ENCODE measurements at places on chromosomes 11 and 22.

- DNase-seq, result no peak
Observed at GRCh38 chr11:134882671-134883297, 470.7 kb upstream of the B3GAT1 start.

DNA sequence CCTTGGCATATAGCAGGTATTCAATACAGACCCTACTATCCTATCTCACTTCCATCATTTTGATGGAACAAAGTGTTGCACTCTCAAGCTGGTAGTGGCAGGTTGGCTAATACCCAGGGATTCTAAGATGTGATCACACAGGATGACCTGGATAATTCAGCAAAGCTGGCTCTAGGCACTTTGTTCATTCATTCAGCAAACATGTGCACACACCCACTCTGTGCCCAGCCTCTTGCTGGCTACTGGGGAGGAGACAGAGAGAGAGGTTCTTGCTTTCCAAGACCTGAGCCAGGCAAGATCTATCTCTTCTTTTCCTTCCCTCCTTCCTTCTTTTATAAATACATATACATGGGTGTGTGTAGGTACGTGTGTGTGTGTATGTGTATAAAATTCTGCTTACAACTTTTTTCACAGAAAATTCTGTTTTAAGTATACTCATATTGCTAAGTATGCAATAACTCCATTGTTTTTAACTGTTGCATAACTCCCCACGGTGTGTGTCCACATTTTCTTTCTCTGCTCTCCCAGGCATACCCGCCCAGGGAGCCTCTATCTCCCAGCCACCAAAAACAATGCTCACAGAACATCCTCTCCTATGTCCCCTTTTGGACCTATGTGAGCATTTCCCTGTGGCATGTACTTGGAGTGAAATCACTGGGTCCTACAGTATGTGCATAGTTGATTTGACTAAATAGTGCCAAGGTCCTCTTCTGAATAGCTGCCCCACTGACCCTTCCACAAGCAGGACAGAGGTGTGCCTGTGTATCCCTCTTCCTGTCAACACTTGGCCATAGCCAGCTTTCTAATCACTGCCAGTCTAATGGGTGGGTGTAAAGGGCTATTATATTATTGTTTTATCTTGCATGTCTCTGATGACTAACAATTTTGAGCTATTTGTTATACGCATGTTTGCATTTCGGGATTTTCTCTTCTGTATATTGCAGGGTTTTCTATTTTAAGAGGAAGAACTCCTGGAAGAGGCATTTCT, 27.5 kb downstream of the CLPB start:
- no peak for DNase-seq

DNA sequence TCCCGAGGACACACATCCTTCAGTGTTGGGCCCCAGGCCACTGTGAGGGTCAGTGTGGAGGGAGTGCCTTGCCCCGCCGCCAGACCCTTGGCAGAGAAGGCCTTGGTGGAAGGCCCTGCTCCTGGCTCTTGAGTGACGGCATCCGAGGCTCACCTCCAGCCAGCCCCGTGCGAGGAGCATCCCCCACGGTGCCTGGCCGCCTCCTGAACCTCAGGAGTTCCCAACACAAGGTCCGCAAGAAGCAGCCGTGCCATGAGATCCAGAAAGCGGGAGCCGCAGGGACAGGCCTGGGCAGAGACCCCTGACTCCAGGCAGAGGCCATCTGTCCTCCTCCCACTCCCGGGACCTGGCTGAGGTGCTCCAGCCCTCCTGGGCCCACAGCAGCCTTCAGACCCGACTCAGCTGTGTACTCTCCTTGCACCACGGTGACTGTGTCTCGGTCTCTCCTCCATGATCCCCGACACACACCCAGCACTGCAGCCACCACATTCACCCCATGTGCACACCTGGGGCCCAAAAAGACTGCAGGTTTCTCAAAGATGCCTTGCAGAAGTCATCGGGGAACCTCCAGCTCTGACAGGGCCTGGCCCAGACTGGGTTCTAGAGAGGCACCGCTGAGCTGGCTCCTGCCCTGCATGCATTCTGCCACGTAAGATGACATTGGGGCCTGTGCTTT, 870.2 kb downstream of the BRD1 start:
- no peak for DNase-seq

DNA sequence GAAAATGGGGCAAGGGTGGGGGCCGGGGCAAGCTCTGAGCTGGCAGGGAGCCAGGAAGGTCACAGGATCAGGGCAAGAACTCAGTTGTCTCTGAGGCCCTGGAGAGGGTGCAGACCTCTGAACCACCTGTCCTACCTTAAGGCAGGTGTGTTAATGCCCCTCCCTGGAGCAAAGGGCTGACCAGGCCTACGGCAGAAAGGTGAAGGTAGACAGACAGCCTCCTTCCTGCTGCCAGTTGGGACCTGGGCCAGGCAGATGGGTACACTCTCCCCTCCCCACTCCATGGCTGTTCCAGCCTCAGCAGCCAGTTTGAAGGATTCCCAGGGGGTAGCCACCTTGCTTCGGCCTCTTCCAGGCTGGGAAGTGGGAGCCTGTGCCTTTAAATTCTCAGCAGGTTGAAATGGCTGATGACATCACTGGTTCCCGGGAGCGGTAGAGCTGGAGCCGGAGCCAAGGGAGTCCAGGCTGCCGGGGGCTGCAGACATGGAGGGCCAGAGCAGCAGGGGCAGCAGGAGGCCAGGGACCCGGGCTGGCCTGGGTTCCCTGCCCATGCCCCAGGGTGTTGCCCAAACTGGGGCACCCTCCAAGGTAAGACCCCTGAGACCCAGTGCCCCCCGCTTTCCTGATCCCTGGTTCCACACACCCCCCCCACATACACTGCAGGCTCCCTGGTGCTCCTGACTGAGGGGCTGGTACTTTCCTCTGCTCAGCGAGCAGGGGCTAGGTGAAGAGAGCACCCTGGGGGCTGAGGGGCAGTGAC, at the start of gene INPP5J:
Gene INPP5J (plus strand): TSS at position 435 of the 760 bp plus-strand sequence. CDS start 49 bp downstream, at position 484.
- DNase-seq, result no peak

DNA sequence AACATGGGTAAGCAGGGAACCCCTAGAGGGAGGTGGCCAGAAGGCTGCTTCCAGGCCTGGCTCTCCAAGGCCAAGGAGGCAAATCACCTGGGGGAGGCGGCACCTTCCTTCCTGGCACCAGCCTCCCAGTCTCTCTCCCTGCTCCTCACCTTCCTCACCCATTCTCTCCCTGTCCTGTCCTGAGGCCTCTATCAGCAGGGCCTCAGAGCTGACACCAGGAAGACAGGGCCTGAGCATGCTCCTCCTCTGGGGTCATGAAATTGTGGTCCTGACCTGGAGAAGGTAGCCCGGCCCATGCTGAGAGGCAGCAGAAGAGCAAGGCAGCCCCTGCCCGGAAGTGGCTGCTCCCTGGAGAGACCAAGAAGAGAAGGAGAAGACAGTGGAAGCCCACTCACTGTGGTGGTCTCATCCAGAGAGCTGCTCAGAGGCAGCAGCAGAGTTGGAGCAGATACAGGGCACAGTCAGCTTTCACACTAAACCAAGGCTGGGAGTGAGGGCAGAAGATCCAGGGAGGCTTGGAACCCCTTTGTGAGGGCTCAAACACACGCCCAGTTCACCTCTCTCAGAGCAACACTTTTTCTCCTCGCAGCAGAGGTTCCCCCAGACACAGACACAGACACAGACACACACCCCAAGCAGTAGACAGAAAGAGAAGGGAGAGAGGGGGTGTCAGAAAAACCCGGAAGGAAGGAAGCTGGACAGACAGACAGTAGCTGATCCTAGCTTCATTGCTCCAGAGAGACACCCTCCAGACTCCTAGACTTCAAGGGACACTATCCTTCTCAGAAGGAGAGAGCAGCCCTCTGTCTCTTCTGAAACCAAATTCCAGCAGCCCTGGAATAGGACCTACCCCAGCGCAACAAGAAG, 1.8 kb downstream of the BCL9L start:
- DNase-seq, result no peak

- no peak for DNase-seq
Observed at GRCh38 chr22:37169947-37170688, 17.9 kb downstream of the C1QTNF6 start.

GRCh38 chr11:9092072-9092471, 673 bp upstream of the SCUBE2 start:
- no peak for DNase-seq

Measured in thoracic aorta (tissue), 2 donors.